ENCODE measurements at places on chromosomes 3 and 15.

DNA sequence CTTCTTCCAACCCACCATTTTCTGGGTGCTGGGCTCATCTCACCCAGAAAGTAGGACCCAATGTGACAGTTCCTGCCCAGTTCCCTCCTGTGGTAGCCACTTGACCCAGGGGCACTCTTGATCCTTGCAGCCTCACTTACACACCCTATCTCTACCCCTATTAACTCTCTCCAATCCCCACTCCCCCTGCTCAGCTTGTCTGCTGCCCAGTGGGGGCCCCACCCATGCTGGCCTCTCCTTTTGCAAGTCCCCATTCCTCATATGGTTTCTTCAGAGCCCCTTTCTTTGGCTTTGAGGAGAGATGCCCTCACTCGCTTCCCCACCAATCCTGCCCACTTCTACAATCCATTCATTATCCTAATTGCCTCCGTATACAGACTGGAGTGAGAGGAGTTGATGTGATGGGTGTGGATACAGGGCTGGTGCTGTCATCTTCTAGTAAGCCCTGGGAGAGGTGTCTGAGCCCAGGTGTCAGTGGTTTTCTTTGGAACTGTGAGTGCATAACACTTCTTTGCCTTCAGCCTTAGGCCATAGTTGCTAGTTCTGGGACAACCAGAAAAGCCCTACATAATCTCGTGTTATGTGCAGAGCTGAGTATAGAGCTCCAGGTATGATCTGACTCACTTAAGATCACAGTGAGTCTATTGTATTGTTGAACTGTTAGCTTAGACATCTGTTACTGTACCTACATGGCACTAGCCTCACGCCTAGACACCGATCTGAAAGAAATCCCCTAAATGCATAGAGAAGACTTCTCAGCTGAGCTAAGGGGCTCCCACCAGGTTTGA is 4.8 kb upstream of the CCR5 start:
- DNase-seq = no peak

DNA sequence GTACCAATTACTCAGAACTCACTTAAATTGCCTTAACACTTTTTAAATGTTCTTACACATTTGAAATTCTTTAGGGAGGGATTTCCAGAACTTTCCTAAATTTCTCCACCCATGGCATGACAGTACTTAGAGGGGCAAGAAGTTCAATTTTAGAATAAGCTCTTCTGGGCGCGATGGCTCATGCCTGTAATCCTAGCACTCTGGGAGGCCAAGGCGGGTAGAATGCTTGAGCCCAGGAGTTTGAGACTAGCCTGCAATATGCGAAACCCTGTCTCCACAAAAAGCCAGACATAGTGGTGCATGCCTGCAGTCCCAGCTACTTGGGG is 10.6 kb downstream of the FAM131A start:
- no peak for DNase-seq

GRCh38 chr3:184378651-184379357 is 797 bp upstream of the THPO start:
- DNase-seq = no peak

GRCh38 chr15:32737304-32737703 is 19.5 kb downstream of the GREM1 start:
- DNase-seq = no peak

- DNase-seq = no peak
These were observed 34.8 kb upstream of the RPL32 start for GRCh38 chr3:12875857-12876836.

DNA sequence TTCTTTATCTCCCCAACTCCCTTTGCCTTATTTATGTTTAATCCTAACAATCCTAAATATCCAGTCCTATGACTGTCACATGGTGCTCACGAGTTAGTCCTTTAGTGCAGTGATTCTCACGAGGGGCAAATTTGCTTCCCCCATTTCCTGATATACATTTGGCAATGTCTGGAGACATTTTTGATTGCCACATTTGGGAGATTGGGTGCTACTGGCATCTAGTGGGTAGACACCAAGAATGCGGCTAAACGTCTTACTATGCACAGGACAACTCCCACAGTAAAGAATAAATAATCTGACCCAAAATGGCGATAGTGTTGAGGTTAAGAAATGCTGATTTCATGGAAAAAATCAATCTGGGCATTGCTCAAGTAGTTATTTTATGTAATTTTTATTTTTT is 466.5 kb downstream of the ROBO2 start:
- DNase-seq = no peak

GRCh38 chr3:185066251-185066650 is 86.6 kb downstream of the C3orf70 start:
- DNase-seq = no peak

DNA sequence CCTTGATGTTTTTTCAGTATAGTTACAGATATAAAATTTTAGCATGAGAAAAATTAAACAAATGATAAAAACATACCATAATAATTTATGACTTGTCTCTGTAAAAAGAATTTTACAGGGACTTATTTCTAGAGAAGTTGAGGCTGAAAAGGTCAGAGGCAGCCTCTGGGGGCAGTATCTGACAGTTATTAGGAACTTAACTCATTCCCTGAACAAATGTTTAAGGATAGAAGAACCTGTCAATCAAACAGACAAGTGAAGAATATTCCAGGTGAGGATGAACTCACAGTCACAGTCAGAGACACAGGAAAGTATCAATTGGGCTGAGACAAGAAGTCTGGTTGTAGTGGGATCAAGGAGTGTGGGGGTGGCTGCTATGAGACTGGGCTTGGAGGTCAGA is 7.3 kb downstream of the MYLK start:
- DNase-seq = no peak
